ENCODE measurements at places on chromosomes 1 and 21.

DNA sequence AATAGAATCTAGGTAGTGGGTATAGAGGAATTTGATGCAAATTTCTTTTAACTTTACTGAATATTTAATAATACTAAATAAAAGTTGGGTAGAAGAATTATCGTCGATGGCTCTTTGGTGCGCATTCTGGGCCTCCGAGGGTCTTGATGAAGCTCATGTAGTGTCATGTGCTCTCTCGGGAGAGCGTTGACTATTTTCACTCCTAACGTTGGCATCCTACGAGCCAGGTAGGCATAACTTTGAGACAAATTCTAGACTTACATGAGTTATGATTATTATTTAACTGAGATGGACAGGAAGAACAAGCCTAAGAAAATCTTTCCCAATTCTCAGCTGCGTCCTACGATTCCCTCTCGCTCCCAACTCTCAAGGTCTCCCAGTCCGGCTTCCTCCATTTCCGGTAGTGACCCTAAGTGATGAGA is 550 bp upstream of the PCAT6 start:
- DNase-seq = no peak

DNA sequence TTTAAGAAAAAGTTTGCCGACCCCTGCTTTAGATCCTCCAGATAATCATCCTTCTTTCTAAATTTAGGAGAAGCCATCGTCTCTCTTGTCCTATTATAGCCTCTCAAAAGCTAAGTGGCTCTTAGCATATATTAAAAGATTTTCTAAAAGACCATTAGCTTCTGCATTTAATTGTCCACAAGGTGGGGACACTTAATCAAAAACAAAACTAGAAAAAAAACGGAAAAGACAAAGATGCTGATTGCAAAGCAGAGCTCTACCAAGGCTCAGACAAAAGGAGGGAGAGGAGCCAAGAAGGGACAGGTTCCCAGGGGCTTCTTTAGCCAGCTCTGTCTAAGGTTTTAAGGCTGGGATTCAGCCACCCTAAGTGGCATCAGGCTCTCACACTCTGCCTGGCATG is 128.3 kb upstream of the HMGB4 start:
- peak; percentile 45 for DNase-seq

DNA sequence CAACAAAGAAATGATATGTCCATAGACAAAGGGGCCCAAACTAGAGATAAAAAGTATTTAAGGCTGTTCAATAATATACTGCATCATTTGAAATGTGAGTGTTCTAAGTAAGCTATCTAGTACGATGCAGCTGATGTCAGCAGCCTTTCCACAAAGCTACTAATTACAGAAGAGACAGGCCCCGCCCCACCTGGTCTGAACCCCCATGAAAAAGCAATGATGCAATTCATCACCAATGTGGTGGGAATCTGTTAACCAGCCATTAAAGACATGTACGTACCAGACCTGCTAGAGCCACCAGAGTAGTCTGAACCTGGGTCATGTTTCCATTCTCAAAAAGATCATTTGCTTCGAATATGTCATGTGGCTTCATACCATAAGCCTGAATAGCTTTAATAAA is 25.1 kb downstream of the CNN3 start:
- DNase-seq = peak; percentile 57

GRCh38 chr1:184970691-184971161 is 3.6 kb downstream of the NIBAN1 start:
- peak; percentile 72 for DNase-seq

DNA sequence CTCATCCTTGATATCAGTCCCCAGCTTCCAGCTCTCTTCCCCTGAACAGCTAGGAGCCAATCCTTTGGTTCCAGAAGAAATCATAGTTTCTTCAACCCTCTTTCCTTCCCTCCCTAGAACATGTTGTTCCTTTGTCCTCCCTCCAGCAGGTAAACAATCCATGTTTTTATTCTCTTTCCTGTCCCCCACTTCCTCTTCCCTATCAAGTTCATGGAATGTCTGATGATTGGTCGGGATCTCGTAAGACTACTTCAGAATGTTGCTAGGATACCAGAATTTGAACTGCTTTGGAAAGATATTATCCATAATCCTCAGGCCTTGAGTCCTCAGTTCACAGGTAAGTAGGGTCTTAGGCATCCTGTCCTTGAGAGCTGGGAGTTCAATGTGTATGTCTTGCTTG is 23.1 kb upstream of the SLC27A3 start:
- no peak for DNase-seq
